ENCODE measurements at places on chromosomes 1 and 21. TPM values are rescaled to one million over a fixed set of nuclear protein-coding genes. Genes with fewer than 3 reads are reported as not detected.

Gene GORAB
- total RNA-seq = 8.3 TPM

Gene MANEAL
- total RNA-seq = 3.1 TPM

Gene PRMT6
- 14.4 TPM for total RNA-seq

Gene HSF2BP
- total RNA-seq = 4.0 TPM

Gene AMPD1
- not detected for total RNA-seq

Gene CD247
- total RNA-seq = not detected

- DNase-seq = peak; percentile 80
These were observed 5.3 kb downstream of the FCRLB start for GRCh38 chr1:161726473-161727255.

GRCh38 chr21:45551316-45551715, 9.1 kb upstream of the SLC19A1 start:
- peak; percentile 42 for DNase-seq

DNA sequence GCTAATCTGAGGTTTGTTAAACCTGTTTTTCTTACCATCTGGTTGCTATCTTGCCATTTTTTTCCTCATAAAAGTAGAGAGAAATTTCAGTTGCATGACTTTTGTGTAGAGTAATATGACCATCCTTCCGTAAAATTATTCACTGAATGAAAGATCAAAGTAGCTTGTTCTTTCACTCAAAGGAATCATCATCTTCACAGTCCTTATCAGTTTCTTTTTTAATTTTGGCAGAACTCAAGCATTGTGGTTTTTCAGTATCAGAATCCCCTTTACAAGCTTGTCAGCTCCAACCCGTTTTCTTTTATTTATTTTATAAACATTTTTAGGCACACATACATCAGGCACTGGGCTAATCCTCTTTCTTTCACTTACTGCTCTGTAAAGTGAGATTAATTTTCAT, 91.7 kb downstream of the UBE2U start:
- no peak for DNase-seq

- DNase-seq = no peak
These were observed 392.3 kb upstream of the CAMK1G start for GRCh38 chr1:209191262-209191634.

DNA sequence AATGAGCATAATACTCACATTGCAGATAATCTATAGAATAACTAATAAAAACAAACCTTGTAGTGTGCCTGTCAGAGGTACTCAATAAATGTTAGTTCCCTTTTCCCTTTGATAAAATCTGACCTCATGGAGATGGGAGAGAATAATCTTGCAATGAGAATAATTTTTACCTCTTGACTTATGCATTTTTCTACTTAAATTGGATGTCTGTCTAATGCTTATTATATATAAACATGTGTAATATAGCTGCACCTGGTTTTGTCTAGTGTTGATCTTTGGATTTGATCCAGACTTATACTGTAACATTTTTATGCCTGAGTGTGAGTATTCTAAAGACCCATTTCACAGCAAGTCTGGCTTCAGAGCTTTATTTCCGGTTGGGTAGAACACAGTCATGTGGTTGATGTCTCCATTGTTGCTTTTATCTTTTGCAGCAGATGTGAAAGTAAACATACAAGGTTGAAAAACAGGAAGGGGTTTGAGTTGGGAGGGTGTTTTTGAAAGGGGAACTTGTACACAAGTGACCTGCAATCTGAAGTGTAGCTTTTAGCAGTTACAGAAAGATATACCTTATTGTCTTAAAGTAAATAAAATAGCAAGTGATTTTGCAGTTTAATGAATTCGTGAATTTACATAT, 12.4 kb downstream of the EPB41 start:
- DNase-seq = no peak

DNA sequence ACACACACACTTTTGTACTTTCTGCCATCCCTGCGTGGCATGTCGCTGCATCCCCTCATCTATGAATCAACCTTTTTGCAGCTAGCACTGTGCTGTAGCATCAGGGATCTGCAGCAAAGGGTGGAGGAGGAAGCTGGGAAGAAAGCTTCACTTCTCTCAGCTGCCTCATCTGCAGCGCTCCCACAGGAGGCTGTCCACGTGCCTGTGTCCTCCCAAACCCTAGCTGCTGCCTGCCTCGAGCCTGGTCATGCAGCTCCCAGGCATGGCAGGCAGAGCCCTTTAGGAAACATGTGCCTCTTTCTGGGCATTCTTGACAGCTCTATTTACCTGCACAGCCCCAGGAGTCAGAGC, 262.1 kb upstream of the SGIP1 start:
- peak; percentile 79 for DNase-seq

- no peak for DNase-seq
These were observed 306.9 kb downstream of the LRRC40 start for GRCh38 chr1:69898403-69898947.

GRCh38 chr1:202150602-202151001, 6.1 kb upstream of the ARL8A start:
- DNase-seq = no peak

- no peak for DNase-seq
These were observed 23.8 kb downstream of the HSD3B2 start for GRCh38 chr1:119438761-119439160.

DNA sequence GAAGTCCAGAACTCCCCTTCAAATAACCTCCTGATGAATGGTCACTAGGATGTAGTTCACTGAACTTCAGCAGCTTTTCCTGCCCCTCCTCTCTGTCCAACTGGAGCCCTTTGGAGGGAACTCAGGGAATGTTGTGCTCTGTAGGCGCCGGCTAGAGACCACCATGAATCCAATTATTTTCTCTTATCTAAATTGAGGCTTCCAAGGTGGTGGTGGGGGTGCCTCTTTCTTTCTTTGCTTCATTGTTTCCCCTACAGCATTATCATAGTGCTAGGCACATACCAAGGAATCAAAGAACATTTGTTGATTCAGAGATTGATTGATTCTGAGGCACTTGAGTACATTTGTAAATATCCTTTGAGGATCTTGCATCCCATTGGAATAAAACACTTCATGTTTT, 426.6 kb upstream of the PLXNA2 start:
- DNase-seq = no peak

DNA sequence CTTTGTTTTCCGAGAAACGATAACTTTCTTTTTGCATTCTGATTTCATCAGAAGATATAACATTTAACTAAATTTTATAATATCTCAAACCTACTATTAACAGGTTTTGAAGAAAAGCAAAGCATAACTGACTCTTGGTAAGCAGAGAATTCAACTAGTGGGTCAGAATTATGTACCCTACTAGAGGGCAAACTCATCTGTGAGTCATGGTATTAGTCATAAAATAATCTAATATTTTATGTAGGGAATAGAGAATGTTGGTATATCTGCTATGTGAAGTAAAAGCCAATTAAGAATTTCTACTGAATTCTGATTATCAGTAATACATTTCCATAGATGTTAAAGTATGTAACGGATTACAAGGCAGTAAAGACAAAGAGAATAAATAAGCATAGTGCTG, 56.8 kb downstream of the USP1 start:
- peak; percentile 21 for DNase-seq

- DNase-seq = peak; percentile 33
These were observed 88.5 kb upstream of the NFASC start for GRCh38 chr1:204782118-204782700.

DNA sequence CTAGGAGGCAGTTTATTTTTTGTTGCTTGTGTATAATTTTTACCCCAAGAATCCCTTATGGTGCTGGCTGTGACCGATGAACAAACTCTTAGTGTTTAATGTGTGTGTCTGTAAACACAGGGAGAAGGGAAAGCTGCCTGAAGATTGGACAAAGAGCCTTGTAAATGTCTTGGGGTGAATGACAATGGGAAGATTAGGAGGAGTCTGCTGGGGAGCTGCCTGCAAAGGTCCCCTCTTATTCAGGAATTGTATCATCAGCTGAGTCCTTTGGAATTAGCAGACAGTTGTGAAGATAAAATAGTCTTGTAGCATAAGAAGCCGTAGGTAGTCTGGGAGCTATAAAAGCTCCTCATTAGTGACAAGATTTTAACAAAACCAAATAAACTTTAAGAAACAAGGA, 88.4 kb downstream of the RUNX1 start:
- no peak for DNase-seq

GRCh38 chr1:42165511-42166210, 1.1 kb upstream of the GUCA2A start:
- peak; percentile 92 for DNase-seq

DNA sequence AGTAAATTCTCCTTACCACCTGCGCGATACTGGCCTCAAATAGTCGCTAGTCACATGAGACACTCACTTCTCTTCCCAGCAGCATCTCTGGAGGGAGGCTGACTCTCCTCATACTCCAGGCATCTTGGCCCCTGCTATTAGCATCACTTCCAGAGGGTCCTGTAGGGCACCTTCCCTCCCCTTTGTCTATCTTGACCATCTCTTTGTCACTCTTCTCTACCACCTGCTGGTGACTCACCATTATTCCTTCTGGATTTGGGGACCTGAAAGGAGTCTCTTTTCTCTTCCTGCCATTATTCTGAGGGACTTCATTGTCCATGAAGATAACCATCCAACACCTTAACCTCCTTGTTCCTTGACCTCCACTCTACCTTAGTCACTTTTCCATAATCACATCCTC, 31.7 kb upstream of the GPR37L1 start:
- DNase-seq = no peak

DNA sequence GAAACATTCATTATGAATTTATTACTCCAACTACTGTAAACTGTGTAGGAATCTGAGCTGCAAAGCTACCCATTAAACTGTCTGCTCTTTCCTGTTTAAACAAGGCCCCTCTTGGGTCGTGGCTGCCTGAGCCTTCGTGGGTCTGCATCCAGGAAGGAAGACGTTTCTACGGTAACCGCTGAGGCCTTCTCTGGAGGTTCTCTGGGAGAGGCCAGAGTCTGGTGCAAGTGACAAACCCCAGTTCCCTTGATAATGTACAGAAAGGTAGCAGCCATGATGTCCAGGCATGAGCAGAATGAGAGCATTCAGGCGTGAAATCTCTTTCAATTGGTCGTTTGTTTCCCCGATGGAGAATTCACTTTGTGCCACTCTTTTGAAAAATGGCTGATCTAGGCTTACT, 350.2 kb downstream of the PLPP3 start:
- DNase-seq = no peak

DNA sequence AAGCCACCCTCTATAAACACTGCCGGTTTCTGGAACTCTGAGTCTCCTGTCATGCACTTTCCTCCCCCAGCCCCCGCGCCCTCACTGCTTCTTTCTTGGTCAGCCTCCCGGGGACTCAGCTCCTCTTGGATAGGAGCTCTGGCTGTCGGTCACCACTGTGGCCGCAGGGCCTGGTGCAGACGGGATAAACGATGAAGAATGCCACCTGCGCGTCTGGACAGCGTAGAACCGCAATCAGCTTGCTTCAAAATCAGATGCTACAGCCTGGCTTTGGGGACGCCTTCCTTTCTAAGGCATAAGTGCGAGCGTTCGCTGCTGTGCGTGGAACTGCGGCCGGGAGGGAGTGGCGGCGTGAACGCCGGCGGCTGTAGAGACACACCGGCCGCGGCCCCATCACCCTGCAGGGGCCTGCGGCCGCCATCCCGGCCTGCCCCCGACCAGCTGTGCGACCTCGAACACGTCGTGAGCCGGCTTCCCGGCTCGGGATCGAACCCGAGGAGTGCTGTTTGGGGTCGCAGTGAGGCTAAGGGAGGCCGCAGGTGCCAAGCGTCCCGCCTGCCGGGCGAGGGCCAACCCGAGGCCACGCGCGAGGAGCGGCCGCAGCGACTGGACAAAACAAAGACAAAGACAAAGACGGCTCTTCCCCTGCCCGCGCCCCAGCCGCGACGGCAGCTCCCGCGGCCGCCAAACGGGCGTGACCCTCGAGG, 688 bp downstream of the PTTG1IP start:
- peak; percentile 56 for DNase-seq

GRCh38 chr1:67761730-67762129, 71.5 kb downstream of the GNG12 start:
- no peak for DNase-seq

- DNase-seq = no peak
These were observed 10.9 kb upstream of the HES5 start for GRCh38 chr1:2540816-2541492.

DNA sequence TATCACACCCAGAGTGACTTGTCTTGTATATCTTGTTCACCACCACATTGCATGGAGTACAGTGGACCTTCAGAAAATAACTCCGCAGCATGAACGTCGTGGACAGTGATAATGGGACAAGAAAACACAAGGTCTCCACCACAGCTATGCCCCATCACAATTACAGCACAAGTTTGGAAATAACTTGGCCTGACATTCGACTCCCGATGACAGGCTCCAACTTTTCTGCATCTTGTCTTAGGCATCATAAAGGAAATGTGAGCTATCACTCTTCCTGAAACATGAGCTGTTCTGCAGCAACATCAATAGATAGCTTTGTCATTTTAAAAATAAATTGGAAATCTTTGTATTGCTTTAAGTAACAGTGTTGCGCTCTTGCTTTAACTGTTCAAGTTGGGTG, 2.9 kb downstream of the RRP1B start:
- no peak for DNase-seq

Measured in mammary epithelial cell (primary cell).